Activated naive CD4-positive, alpha-beta T cell (primary cell): ENCODE measurements at places on chromosomes 4 and X.

- DNase-seq: no peak
These were observed 7.1 kb downstream of the ARHGEF6 start for GRCh38 chrX:136773648-136774047.

DNA sequence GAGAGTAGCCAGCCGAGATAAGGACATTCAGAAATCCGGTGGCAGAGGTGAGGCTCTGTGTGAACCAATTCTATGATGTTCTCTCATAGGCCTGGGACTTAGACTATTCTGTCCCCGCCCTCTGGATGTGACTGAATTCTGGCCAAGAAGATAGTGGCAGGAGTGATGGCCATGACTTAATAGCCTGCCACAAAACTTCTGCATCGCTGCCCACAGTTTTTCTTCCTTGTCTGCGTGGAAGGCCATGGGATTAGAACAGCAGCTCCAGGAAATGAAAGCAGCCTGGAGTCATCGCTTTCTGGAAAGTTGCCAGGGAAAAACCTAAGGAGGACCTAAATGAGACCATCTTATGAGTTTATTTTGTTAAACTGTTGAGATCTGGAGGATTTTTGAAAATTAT is 134.7 kb downstream of the F11 start:
- DNase-seq: no peak

GRCh38 chr4:48109413-48110263 is 24.4 kb downstream of the TXK start:
- no peak for DNase-seq

GRCh38 chrX:151088221-151088620 is 88.2 kb upstream of the GPR50 start:
- no peak for DNase-seq

GRCh38 chr4:6308899-6309643 is 39.4 kb downstream of the WFS1 start:
- DNase-seq: no peak

GRCh38 chr4:183449193-183449882 is 4.9 kb downstream of the CDKN2AIP start:
- no peak for DNase-seq
